ENCODE measurements at places on chromosomes 6 and 20.

- DNase-seq = no peak
Observed at GRCh38 chr6:43758617-43759050, 11.4 kb upstream of the VEGFA start.

DNA sequence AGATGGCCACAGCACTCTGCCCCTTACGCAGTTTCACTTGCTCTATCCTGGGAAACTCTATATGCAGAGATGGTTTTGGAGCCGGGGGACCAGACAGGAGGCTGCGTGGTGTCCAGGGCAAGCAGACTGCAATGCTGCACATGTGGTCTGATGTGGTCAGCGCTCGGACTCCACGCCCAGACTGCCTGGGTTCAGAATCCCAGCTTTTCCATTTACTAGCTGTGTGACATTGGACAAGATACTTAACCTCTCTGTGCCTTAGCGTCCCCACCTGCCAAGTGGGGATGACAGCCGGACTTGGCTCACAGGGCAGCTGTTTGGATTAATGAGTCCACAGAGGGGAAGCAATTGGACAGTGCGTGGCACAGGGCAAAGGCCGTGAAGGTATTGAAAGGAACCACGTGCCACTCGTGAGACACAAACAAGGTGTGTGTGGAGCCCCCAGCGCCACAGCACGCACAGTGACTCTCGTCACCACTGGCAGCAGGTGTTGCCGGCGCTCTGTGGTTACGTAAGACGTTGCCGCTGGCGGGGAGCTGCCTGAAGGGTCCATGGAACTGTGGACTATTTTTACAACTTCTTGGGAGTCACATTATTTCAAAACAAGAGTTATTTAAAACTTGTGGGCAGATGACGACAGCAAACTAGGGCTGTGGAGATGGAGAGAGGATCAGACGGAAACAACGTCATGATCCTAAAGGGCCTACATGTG, 201.4 kb downstream of the PREX1 start:
- no peak for DNase-seq

DNA sequence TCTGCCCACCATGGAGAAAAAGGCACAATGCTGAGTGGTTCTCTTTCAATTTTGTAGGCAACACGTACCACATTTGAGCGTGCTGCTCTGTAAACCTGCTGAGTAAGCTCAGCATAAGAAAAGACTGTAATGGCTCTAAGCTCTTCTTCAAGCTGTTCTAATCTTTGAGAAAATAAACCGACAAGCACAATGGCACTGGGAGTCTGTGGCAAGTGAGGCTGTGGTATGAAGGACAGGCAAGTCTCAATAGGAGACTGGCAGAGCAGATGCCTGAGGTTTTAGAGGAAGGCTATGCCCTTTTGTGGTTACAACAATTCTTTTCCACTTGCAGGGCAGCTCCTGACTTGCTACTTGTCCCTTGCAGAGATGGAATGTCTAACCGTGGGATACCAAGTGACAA, 136.7 kb upstream of the EXOC2 start:
- peak; percentile 64 for DNase-seq

GRCh38 chr20:16488616-16489015, 84.6 kb downstream of the KIF16B start:
- no peak for DNase-seq

GRCh38 chr6:20919677-20920385, 385.6 kb downstream of the CDKAL1 start:
- DNase-seq = no peak

GRCh38 chr6:149122850-149123821, 194.4 kb upstream of the TAB2 start:
- DNase-seq = no peak
